ENCODE measurements at places on chromosomes 13 and 19. TPM values are rescaled to one million over a fixed set of nuclear protein-coding genes. Genes with fewer than 3 reads are reported as not detected.

The CABP5 gene
- total RNA-seq: not detected

The LRG1 gene
- not detected for total RNA-seq

The NLRP11 gene
- total RNA-seq: 0.75 TPM

The CRX gene
- total RNA-seq: not detected

The ZNF541 gene
- not detected for total RNA-seq

The APOC1 gene
- total RNA-seq: 11.1 TPM

The ZNF442 gene
- total RNA-seq: 0.53 TPM

The CGB7 gene
- total RNA-seq: not detected
